Fibroblast of mammary gland (primary cell): ENCODE measurements at places on chromosomes 3 and 15.

GRCh38 chr3:177396733-177397132 lies 199.5 kb upstream of the TBL1XR1 start:
- DNase-seq = no peak

DNA sequence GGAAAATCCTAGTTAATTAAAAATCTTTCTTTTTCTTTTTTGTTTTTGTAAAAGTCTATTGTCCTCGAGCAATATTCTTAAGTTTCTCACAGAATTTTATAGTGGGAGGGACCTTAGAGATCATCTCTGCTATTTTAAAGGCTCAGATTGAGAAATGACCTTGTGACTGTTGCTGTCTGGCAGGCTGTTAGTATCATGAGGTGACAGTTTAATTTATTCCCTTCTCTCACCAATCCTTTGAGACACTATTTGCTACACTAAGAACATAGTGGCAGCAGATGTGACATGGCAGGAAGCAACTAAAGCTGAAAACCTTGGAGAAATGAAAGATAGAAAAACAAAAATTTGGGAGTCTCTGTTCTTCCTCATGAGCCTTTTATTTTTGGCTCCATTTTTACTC lies 24.9 kb downstream of the APPL1 start:
- peak; percentile 1 for DNase-seq

GRCh38 chr3:194816748-194817591 lies 131.3 kb downstream of the FAM43A start:
- DNase-seq = no peak

GRCh38 chr3:113454057-113454456 lies 12.8 kb upstream of the CFAP44 start:
- DNase-seq = no peak

- DNase-seq = no peak
Measured at GRCh38 chr3:65948841-65949573, 89.7 kb downstream of the MAGI1 start.

DNA sequence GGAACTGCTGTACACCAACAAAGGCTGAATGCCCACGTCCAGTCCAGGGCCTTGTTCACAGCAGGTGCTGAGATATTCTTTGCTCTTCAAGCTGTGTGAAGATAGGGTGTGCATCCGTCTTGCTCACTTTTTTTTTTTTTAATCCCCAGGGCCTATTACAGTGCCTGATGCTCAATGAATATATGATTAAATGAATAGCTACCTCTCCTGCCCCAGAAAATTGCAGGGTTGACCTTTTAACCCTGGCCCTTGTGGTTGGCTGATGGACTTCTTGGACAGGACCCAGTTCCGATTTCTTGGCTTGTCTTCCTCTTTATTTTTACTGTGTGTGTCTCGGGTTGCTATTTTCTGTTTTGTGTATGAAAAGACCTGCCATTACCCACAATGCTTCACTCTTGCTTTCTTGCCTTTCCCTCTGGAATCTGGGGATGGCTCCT lies 2.9 kb upstream of the FYTTD1 start:
- DNase-seq = no peak

DNA sequence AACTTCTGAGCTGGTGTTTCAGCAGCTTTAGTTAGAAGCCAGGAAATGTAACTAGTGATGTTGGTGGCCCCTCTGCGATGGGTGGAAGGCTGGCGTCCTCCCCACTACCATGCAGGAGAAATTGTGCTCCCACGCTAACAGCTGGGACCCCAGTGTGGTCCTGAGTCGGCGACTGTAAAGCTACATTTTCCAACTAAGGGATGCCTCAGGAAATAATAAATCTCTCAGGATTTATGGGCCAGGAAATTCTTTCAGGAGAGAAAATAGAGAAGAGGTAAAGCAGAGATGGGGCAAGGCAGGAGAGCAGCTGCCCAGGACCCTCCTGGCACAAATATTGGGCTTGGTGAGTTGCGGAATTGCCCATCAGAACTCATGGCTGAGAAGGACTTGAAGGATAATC lies 186.9 kb downstream of the OPA1 start:
- DNase-seq = no peak

- DNase-seq = no peak
Measured at GRCh38 chr3:76679541-76679940, 360.4 kb upstream of the ROBO2 start.

GRCh38 chr3:174342941-174343501 lies 516.1 kb upstream of the NAALADL2 start:
- DNase-seq = peak; percentile 62

DNA sequence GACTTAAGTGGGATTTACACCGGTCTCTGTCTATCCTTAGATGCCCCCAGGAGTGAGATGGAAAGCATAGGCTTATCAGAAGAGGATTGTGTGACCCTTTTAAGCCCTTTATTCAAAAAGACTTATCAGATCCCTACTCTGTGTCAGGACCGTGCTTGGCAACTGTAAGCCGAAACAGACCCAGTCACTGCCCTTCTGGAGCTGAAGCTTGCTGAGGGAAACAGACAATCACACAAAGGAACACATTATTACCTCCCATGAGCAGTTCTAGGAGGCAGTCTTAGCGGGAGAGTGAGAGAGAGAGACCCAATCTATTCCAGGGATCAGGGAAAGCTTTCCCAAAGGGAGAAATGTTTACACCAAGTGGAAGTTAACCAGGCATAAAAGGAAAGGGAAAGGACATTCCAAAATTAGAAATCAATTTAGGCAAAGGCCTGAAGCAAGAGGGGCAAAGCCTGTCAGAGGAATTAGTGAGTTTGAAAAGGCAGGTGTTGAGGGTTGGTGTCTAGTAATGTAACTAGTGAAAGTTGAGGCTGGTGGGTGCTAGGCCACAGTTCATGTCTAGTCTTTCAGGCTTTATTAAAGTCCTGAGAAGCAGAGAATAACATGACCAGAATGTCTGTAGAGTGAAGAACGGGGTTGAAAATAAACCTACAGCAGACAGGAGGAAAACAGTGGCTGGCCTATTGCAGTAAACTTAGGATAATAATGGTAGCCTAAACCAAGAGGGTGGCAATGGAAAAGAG lies 86.7 kb downstream of the THBS1 start:
- no peak for DNase-seq

- DNase-seq = peak; percentile 31
Measured at GRCh38 chr3:71305231-71306206, 278.0 kb downstream of the FOXP1 start.

DNA sequence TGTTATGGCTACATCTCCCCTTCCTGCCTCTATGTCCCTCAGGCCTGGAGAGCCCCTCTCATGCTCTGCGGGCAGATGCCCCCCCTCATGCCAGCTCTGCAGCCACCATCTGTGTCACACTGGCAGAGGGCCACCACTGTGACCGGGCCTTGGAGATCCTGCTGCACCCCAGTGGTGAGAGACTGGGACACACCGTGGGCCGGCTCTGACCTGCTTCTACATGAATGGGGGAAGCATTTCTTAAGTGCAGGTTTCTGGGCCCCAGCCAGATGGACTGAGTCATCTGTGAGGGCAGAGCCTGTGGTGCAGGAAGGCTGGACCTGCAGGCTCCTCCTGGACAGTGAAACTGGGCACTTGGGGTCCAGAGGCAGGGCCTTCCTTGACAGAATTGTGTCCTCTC lies 4.8 kb downstream of the VWA5B2 start:
- DNase-seq = peak; percentile 77

- no peak for DNase-seq
Measured at GRCh38 chr15:64698823-64699222, 76.6 kb downstream of the RBPMS2 start.

GRCh38 chr15:25070353-25070963 lies 115.7 kb downstream of the SNRPN start:
- no peak for DNase-seq

DNA sequence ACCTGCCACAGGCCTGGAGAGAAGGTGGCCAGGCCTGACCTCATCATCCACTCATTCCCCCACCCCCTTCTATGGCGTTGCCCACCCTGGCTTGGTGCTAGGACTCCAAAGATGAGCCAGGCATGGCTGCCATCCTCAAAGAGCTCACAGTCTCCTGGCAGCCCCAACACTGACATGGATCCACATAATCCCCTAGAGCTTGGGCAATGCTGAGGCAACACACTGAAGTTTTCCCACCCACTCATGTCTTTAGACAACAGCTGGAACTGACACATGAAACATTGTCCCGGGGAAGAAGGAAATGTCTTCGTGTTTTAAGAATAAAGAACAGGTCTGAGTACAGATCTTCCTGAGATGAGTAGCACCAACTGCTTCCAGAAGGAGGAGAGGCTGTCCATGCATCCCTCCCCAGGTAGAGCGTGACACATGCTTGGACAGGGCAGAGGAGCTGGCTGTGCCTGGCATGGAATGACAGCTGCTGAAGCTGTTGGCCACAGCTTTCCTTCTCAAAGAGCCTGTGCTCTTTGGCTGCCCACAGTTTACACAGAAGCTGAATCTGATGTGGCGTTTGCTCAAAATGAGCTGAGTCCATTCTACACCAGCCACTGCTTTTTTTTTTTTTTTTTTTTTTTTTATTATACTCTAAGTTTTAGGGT lies 70.1 kb downstream of the HOMER2 start:
- no peak for DNase-seq

- DNase-seq = peak; percentile 93
Measured at GRCh38 chr3:150079029-150079739, 108.5 kb upstream of the PFN2 start.

DNA sequence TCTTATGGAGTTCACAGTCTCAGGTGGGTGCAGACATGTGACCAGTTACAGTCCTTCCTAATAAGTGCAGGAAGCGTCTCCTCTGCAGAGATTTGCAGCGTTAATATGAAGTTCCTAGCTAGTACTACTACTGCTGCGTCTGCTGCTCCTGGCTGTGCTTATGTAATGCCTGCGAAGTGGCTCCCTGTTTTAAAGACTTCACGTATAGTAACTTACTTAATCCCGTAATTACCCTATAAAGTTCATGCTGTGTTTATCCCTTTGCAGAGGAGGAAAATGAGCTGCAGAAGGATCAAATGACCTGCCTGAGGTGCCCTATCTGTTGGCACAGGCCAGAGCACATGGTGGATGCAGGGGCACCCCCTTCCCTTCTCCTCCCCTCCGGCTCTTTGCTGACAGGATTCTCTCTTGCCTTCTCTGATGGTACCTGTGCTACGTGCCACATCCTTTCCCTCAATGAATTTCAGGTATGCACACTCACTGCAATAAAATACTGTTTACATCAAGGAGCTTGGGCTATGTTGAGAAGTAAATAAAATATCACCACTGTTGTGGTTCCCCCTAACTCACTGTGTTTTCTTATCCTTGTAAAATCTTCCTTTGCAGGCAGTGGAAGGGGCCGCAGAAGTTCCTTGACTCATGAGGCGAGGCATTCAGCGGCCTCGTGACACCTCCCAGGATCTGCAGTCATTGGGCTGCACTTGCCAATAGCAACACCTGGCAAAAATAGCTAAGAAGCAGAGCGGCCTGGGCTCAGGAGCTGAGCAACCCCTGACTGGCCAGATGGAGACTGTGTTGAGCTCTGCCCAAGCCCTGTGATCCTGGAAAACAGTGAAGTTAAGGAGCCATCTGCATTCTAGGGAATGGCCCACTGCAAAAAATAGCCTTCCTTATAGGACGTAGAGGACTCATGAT lies 188.9 kb upstream of the ATP10A start:
- DNase-seq = peak; percentile 71

GRCh38 chr3:148789146-148789545 lies 38.5 kb upstream of the CPB1 start:
- peak; percentile 85 for DNase-seq
